ENCODE measurements at places on chromosomes 2 and 18.
A peak's percentile ranks its signal among the peaks of the same experiment; 100 is the strongest.

GRCh38 chr2:113233593-113234550 is 44.8 kb downstream of the PAX8 start:
- no peak for DNase-seq

GRCh38 chr2:23417310-23417709 is 32.3 kb downstream of the KLHL29 start:
- no peak for DNase-seq

DNA sequence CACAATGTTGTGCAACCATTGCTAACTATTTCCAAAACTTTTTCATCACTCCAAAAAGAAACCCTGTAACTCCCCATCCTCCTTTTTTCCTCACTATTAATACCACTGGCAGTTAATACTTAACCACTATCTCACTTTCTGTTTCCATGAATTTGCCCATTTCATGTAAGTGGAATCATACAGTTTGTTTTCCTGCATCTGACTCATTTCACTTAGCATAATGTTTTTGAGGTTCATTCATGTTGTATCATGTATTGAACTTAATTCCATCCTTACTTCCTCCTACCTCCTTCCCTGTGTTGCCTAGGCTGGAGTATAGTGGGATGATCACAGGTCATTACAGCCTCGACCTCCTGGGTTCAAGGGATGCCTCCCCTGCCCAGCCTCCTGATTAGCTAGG is 68.3 kb downstream of the FAM117B start:
- no peak for DNase-seq

- DNase-seq, result no peak
Observed at GRCh38 chr2:197280015-197280702, 30.4 kb downstream of the ANKRD44 start.

- no peak for DNase-seq
Observed at GRCh38 chr2:178211460-178211859, 17.1 kb downstream of the OSBPL6 start.

DNA sequence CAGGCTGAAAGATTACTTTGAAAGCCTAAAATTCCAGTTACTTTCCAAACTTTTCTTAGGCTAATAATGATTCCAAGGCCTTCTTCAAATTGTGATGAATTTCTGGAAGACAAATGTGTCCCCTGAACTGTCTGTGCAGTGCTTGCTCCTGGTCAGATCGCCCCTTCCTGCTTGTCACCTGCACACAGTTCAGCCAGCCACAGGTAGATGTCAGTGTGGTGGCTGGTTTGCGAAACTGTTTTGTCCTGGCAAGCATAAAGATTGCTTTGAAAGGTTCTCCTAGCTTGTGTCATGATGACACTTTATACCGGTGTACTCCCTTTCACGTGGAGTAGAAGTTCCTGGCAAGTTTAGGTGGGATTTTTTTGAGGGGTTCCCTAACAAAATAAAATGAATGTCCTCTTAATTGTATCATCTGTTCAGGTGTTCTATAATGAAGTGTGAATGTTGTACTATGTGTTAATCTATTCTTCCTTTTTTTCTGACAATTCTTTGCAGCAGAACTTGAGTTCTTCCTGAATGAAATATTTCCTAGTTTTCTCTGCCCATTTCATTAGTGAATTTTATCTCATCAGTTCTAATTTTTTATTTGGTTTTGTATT is 298.8 kb downstream of the ZNF407 start:
- DNase-seq, result peak; percentile 44

- no peak for DNase-seq
Observed at GRCh38 chr2:175359710-175360109, 178.2 kb upstream of the ATP5MC3 start.

- no peak for DNase-seq
Observed at GRCh38 chr2:239171643-239172042, 229.2 kb downstream of the HDAC4 start.

GRCh38 chr2:224479826-224480225 is 77.9 kb upstream of the FAM124B start:
- no peak for DNase-seq

DNA sequence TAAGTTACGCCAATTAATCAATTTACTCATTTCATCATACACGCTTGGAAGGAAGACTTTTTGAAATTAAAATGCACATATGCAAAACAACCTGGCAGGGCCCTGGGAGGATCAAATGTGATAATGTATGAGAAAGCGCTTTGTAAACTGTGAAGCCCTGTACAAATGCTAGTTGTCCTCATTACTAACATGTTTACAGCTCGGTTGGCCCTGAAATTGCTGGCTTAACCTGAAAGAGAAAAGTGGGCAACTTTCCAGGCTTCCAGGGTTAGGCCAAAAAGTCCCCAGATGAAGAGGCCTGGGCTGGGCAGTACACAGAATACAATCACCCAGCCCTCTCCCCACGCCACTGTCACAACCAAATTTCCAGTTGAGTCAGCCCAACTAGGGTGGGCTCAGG is 60.2 kb downstream of the DNMT3A start:
- no peak for DNase-seq

DNA sequence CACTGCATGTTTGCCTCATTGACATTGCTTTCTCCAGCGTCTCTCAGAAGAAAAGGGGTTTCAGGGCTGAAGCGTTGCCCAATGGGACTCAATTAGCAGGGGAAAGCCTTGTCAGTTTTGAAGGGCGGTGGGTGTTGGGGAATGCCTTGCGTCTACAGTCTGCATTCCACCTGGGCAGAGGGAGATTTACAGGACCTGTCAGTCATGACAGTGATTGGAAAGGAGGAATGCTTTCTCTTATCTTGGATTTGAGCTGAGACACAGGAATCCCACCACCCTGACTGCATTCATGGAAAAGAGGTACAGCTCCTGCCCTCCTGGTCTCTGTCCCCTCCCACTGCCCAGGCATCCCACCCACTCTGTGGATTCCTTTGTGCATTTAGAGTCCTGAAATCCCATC is 123.9 kb downstream of the ACKR3 start:
- DNase-seq, result no peak

DNA sequence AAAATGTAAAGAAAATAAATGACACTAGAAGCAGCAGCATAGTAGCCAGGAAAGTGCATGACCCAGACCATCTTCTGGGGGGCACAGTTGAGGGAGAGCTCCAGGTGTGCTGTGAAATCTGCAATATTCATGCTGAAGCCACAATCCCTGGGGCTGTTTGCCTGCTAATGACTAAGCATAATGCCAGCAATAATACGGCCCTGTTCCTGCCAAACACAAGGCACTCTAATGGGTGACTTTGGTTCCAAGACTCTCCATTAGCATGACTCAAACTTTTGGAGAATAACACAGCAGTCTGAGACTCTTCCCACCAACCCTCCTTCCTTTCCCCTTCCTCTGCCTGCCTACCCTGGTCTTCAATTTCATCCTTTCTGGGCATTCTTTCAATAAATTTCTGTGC is 77.9 kb upstream of the DOCK10 start:
- DNase-seq, result no peak
